ENCODE measurements at places on chromosomes 2 and 18.
A peak's percentile ranks its signal among the peaks of the same experiment; 100 is the strongest.

DNA sequence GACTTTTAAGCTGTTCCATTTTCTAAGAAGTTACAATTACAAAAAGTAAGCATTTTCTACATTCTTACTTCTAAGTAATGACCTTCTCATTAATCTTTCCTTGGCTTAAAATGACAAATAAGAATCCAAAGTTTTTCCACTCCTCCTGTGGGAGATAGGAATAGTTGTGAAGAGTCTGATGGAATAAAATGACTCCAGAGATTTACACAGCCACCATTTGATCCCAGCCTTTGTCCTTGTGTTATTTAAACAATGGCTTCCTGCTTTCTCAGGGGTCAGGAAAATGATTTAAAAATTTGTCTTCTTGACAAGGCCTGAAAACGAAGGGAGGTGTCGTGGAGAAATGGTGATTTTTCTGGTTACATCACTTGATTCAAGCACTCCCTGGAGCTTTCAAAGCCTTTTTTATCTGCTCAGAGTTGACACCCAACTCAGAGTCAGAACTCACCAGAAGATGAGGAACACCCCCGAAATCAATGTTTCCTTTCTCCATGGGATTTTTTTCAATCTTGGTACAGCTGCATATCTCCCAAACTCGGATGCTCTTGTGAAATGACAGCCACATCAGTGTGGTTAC is 106.5 kb downstream of the GALNT3 start:
- no peak for DNase-seq

DNA sequence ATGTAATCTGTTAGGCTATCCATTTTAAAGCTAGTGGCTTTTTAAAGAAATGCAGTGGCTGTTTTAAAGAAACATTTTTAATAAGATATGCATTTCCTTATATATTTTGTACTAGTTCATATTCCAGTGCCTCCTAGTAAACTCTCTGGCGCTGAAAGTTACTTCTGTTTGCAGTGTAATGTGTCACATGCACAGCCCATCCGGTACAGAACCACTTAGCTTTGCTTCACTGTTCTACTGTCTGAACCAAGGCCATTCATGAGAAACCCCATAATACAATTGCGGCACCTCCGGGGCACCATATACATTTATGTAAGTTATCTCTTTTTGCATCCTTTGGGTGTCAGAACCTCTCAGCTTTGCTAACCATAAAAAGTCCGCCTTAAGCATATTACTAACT is 114.6 kb upstream of the KCTD1 start:
- no peak for DNase-seq

DNA sequence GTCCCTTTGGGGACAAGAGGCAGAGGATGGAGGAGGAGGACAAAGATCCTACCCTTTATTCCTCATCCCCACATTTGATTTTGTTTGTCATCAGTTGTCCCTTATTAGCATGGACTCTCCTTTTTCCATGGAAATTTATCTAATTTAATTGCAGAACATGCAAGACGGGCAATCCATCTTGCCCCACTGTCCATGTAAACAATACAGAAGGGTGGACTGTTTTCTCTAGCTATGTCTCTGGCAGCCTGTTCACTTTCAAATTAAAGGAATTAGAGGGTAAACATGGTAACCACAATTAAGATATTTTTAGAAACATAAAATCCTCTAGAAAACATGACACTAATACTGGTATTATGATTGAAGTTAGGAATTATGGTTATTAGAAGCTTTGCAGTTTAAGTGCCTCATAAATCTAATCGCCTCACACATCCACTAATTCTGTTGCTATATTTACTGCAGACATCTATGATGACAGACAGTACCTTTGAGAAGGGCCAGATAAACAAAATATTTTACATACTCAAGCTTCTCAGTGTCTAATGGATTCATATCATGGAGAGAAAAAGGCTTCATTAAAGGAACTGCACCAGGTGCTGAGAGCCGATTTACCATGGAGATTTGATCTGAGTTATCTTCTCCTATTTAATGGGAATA is 215.5 kb downstream of the LNPK start:
- no peak for DNase-seq

DNA sequence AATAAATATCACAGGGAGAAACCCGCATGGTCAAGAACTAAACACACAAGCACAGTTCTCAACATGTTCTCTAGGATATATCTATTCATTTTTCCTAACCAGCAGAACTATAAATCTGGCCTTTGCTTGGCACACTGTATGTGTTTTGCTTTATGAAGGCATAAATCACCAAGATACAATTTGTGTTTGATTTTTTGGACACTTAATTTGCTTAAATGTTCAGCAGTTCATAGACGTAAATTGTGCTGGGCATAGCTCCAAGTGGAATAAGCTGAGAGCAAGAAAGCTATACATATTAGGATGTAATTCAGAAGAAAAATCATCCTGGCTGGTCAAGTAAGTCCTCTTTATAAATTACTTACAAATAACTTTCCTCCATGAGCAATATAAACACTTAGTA is 341.5 kb upstream of the ATP5MC3 start:
- no peak for DNase-seq

GRCh38 chr2:5991305-5991968 is 299.3 kb downstream of the SOX11 start:
- no peak for DNase-seq

GRCh38 chr2:48549972-48550371 is 20.0 kb downstream of the STON1 start:
- DNase-seq, result no peak

DNA sequence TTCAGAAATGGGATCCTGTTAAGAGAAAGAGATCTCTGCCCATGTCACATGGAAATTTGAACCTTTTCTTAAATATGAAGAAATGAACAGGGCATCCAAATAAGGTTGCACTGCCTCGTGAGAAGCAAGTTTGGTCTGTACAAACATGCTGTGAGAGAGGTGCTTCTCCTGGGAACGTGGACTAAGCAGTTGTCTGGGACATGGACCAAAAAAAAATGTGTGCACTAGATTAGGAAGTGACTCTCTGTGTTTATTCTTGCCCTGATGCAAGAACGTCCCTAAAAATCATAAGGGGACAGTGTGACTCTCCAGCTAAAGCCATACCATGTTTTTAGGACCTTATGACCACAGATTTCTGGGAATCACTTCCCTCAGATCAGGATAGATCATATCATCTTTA is 23.7 kb upstream of the GCG start:
- no peak for DNase-seq

DNA sequence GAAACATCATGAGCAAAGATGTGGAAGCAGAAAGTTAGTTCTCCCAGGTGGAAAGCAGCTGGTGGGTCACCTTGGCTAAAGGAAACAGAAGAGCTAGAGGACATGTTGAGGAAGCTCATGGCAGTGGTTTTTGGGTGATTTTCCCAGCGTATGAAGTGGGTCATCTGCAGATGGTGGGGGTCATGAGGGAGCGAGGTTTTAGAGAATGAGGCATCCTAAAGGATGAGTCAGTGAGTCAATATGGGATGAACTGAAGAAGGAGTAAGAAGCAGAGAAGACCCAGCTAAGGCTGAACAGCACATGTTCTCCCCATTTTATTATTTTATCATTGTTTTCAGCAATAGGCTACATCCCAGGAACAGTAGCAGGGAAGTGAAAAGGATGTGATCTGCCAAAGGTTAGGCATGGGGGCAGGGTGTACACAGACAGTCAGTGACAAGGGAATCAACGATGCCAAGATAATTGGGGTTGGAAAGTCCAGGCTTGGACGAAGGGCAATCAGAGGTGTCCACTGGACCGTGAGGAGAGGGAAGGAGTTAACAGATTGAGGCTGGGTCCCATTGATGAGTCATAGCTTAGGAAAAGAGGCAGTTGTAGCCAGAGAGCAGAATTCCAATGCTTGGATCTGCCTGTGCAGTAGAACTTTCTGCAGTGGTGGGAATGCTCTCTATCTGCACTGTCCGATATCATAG is 289.3 kb upstream of the RAB12 start:
- DNase-seq, result no peak

DNA sequence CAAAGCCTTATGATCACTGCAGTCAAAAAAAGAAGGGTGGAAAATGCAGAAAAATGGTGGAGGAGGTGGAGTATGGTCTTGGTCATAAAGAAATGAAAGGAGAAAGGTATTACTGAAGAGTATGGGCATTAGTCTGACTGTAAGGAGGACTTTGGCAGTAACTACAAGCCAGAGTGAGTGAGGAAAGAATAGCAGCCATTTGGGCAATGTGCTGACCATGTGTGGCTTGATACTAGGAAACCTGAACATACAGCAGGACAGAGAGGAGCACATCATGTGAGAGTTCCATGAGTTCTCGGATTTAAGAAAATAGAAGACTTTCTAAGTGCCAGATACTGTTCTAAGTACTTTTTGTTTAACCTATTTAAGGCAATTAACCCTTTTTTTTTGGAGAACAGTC is 8.5 kb downstream of the DTNA start:
- no peak for DNase-seq

GRCh38 chr2:9897331-9897737 is 54.1 kb downstream of the TAF1B start:
- DNase-seq, result peak; percentile 11

DNA sequence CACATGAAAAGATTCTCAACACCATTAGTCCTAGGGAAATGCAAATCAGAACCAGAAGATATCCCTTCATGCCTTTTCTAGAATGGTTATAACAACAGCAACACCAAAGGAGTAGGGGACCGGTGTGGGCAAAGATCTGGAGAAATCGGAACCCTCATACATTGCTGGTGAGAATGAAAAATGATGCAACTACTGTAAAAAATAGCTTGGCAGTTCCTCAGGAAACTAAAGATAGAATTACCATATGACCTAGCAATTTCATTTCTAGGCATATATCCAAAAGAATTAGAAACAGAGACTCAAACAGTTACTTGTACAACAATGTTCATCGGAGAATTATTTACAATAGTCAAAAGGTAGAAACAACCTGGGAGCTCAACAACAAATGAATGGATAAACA is 29.2 kb upstream of the CDH7 start:
- DNase-seq, result no peak

DNA sequence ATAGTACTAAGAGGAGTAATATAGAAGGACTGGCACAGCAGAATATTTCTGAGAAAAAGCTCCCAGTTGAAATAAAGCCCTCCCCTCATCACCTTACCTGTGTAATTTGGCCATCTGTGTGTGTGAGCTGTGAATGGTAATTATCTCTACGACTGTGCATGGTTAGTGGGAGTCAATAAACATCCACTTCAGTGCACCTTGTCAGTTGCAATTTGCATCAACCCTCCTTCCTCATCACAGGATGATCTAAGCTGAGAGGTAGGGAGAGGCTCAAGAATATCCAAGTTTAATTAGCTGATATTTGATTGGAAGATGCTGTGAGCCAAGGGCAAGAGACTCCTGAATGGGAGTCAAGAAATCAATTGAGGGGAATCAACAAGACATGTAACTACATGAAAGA is 694.9 kb upstream of the KLHL29 start:
- no peak for DNase-seq

- DNase-seq, result no peak
These were observed 26.8 kb downstream of the SULT1C2 start for GRCh38 chr2:108315444-108315934.

DNA sequence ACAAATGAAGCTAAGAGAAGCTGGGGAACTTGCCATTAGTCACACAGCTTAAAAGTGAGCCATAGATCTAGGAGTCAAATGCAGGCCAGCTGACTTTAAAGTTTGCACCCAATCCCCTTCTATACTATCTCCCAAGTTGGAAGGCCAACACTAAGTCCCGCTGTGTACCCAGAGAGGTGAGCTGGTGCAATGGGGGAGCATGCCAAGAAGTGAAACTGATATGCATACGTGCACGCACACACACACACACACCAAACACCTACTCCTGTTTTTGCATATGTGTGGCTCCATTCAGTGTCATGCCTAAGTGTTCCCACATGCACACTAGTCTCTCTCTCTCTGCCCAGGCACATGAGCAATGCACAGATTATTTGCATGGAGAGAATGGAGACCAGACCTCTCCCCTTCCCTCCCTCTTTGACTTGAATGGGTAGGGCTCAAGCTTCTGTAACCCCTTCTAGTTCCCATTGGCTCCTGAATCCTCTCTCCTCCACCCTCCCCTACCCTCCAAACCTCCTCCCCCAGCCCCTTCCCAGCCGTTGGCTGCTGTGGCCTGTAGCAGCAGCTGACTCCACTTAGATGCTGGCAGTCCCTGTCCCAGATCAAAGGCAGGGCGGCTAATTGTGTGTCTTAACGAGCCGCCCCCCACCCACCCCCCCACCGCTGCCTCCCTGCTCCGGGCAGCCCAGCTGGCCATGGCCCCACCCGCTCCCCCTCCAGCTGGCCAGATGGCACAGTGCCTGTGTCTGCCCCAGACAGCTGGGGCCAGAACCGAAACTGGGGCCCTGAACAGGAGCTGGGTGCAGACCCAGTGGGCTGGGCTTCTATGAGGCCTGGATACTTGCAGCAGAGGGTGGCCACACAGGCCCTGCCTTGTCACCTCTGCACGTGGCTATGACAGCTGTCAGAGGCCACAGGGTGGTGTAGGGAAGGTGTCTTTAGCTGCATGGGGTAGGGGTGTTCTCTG is 5.6 kb downstream of the WNT10A start:
- no peak for DNase-seq

DNA sequence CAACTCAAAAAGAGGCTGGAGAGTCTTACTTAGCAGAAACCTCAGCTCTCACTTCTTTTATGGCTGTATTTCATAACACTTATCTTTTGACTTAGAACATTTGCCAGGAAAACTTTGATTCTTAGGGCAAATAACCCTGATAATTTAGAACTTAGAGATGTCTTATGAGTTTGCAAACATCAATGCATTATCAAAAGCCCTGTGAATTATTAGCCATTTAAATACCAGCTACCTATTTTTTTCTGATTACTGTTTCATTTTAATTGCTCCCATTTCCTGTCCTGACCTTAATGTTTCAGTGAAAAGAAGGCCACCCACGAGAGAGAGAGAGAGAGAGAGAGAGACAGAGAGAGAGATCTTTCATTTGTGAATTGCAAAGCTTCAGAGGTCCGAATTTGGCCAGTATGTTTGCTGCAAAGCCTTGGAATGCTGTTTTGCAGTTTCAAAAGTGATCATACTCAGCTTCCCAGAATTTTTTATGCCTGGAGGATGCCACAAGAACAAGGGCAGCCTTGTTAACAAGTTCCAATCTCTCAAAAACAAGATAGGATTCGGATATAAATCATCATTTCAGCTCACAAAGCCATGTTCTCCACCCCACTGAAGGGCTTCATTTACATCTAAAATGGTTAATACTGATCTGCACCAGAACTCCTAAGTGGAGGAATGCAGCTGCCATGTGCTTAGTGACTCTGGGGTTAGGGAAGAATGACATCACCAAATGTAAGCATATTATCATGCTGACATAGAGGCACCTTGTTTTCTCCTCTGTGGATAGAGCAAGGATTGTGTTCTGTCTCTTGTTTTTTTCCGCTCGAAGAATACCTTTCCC is 478.2 kb downstream of the ARHGAP15 start:
- no peak for DNase-seq

DNA sequence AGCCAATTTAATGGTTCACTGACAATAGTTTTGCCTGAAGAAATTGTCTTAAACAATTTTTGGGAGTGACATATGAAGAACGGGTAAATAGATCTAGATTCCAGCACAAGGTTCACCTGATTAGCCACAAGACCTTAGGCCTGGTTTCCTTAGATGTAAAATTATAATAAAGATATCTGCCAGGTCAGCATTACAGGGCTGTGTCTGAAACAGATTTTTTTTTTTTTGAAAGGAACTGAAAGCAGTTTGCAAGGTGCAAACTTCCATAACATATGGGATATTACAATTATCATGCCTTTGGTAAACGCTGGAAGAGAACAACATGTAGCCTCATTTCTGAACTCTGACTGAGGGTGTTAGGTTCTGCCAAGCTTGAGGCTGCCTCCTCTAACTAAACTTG is 599.4 kb downstream of the ERBB4 start:
- no peak for DNase-seq

GRCh38 chr2:7673853-7674252 is 756.6 kb downstream of the RNF144A start:
- no peak for DNase-seq

Data from frontal cortex (tissue), 4 donors.